ELR (cell line): ENCODE measurements at places on chromosomes 3 and 15.

- no peak for DNase-seq
These were observed 201.5 kb downstream of the OSBPL10 start for GRCh38 chr3:31779514-31779913.

DNA sequence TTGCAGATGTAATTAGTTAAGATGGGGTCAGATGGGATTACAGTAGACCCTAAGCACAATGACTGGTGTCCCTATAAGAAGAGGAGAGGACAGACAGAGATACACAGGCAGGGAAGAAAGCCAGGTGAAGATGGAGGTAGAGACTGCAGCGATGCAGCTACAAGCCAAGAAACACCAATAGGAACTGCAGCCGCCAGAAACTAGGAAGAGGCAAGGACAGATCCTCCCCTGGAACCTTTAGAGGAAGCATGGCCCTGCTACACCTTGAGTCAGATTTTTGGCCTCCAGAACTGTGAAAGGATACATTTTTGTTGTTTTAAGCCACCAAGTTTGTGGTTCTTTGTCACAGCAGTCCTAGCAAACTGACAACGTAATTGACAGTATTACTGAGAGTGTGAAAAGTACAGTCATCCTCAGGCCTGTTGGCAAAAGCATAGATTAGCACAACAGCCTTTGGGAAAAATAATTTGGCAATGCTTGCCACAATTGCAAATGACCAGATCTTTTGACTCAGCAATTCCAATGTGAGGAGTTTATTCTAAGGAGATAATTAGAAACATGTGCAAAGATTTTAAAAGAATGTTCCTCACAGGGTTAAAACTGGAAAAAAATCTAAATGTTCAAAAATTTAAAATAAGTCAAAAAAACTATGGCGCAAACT lies 82.6 kb upstream of the TJP1 start:
- DNase-seq, result no peak

DNA sequence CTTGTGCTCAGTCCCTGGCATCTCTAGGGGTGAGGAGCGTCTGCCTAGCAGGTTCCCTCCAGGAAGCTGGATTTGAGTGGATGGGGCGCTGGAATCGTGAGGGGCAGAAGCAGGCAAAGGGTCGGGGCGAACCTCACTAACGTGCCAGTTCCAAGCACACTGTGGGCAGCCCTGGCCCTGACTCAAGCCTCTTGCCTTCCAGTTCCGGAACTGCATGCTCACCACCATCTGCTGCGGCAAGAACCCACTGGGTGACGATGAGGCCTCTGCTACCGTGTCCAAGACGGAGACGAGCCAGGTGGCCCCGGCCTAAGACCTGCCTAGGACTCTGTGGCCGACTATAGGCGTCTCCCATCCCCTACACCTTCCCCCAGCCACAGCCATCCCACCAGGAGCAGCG lies 5.0 kb downstream of the RHO start:
- no peak for DNase-seq

- peak; percentile 42 for DNase-seq
These were observed 902 bp downstream of the P2RY13 start for GRCh38 chr3:151328298-151328995.

- no peak for DNase-seq
These were observed 10.3 kb downstream of the ACSBG1 start for GRCh38 chr15:78224023-78224411.

DNA sequence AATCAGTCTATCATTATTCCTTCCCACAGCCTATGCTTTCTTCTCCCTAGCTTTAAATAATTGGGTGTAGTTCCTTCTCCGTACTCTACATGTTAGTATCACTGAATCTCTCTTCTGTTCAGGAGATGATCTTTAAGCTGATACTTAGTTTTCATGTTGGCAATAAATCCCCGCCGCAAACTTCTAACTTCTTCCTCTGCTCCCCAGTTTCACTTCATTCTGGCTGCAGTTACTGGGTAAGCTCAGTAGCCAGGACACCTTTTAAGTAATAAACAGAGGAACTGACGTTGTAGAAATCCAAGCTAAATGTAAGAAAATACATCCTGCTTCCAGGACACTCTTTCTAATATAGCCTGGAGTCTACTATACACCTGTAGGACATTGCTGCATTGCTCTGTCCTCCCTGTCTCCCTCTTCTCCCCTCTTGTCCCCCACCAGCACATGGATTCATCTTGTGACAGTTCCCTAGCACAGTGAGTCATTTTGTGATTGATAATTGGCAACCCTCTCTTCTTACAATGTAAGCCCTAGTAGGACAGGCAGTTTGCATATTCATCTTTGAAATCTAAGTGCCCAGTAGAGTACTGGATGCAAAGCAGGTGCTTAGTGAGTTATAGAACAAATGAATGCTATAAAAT lies 598.2 kb downstream of the UNC13C start:
- DNase-seq, result no peak

DNA sequence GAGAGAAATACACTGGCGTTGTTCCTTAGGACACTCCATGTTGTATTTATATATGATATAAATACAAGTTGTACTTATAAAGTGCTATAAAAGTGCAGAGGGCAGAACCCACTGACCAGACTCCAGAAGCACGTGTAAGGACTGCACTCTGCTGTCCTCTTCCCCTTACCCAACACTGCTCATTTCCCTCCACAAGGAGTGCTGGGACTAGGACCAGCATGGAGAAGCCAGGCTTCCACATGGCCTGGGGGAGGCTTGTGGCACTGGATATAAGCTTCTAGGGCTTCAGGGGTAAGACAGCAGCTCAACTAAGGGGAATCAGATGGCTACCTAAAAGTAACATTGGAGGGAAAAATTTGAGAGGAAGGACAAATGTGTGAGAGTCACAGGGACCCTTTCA lies 556.9 kb downstream of the IGSF11 start:
- DNase-seq, result no peak

GRCh38 chr3:21785765-21786437 lies 34.9 kb upstream of the ZNF385D start:
- no peak for DNase-seq

DNA sequence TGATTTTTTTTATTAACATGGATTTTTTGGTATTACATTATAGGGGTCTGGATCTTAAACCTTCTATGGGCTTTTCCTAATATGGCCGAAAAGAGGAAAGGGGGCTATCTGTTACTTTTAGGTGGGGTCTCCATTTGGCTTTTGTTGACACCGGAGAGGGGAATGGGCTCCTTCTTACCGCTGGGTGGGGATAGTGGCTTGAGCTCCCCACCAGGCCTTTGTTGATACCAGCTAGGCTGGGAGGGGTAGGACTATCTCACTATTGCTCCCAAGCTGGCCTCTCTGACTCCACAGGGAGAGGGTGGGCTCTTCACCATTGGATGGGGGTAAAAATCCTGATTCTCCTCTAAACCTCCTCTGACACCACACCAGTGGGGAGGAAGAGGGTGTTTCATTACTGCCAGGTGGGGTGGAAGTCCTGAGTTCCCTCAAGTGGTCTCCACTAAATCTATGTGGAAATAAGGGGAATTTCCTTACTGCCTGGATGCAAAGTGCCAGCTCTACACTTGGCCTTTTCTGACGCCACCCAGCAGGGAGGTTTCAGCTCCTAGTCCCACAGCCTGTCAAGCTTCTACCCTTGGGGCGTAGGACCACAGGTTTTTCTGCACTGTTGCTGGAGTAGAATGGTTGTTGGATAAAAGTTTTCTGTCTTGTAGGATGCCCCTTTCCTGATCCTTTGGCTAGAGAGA lies 572.3 kb downstream of the MAGI1 start:
- no peak for DNase-seq

- DNase-seq, result no peak
These were observed 218.9 kb downstream of the SV2B start for GRCh38 chr15:91318931-91319330.

DNA sequence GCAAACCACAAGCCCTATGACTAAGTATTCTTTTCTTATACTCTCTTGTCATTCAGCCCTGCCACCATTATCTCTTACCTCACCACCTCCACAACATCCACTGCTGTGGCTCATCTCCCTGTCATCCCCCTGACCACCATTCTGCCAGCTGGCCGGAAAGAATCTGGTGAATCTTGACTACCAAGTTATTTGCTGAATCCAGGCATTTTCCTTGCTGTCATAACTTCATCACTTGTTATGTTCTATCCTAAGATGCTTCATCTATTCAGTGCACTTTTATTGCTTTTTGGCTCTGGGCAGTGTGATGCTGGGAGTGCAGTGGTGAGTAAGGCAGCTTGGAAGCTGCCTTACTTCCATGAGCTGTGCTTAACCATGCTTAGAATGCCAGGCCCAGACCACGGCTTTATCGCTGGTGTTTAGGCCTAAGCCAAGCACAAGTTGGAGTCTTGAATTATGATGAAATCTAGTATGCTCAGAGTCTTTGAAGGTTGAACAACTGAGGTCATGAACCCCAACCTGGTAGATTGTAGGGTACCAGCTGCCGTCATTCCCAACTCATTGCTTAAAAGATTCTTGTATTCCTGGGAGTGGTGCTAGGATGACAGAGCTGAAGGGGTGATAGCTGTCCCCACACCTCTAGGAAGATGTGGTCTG lies 27.0 kb upstream of the APH1B start:
- peak; percentile 98 for DNase-seq

- no peak for DNase-seq
These were observed 514.1 kb upstream of the ADAMTS9 start for GRCh38 chr3:65201926-65202325.

DNA sequence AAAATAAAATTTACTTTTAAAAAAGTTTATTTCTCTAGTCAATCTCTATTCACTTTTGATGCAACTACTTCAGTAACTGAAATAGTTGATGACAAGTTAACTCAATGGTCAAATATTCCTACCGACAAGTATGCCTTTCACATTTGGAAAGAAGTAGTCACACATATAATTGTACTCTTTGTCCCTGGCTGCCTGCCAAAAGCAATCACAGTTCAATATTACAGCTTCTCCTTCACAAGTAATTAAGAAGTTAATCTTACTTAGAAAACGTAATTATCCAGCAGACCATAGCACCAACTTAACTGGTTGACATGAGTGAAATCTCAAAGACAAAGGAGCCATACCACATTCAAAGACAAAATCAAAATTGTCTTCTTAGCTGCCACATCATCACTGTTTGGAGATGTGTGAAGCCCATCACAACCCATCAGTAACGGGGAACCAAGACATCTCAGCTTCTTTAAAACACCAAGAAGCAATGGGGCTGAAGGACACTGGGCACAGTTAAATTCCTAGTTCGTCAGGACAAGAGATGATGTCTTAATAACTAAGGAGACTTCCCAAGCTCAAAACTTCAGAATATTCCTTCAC lies 86.1 kb downstream of the PLCH1 start:
- no peak for DNase-seq

- DNase-seq, result no peak
These were observed 131.4 kb downstream of the NSMCE3 start for GRCh38 chr15:29138260-29138659.

GRCh38 chr3:59084583-59084982 lies 34.8 kb upstream of the CFAP20DC start:
- no peak for DNase-seq

DNA sequence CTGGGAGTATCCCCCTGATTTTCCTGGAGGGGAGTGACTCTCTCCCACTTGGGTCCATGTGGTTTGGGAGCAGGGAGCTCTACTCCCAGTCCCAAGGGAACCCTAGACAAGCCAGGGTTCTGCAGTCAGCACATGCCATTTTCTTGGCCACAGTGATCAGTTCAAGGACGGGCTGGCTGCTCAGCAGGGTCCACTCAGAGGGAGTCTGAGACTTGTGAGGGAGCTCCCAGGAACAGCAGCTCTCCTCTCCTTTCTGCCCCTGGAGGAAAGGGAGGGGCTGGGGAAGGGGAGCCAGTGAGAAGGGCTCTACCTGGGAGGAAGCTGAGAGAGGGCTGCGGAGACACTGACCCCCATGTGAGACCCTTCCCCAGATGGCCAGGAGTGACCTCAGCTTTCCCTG lies 29.1 kb upstream of the LMCD1 start:
- DNase-seq, result no peak

- peak; percentile 9 for DNase-seq
These were observed 34.6 kb downstream of the FMN1 start for GRCh38 chr15:33159726-33160453.

DNA sequence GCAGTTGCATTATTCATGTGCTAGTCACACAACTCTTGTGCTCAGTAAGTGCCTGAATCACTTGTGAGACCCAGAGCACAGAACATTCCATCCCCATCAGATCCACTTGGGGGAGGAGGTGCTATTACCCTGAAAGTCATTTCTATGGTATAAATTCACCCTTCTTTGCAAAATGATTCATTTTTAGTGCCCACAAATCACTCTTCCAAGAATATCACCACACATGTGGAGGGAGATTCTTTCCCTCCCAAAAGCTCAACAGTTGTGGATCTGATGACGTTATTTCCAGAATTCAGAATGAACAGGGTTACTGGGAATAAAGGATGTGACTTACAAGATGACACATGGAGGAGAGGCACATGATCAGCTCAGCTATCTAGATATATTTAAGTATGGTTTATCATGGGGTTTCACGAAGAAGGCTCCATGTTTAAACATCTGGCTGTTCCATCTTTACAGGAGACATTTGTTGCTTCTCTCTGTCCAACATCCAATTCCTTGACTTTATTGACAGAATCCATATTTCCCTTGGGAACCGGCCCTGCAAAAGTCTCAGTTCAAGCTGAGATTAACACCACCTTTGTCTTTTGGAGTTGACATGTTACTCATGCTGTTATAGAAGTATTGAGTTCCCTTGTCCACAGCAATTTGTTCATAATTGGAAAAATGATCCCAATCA lies 214.2 kb upstream of the PROK2 start:
- DNase-seq, result peak; percentile 92

- DNase-seq, result no peak
These were observed 267.9 kb downstream of the RPLP1 start for GRCh38 chr15:69720536-69720935.

DNA sequence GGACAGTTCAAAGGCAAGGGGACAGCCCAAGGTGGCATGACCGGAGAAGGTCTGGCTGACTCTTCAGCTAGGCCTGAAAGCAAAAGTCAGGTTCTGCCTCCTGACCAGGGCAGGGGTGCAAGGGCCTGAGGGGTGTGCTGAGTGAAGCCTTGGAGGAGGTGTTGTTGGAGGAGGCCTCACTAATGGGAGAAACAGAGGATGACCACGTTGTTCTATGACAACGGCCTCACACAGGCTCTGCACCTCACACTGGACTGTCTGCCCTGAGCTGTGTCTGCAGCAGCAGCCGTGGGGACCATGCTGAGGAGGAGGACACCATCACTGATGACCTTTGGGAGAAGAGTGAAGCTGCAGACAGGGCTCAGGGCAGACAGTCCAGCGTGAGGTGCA lies 116.9 kb upstream of the ABHD17C start:
- DNase-seq, result no peak

DNA sequence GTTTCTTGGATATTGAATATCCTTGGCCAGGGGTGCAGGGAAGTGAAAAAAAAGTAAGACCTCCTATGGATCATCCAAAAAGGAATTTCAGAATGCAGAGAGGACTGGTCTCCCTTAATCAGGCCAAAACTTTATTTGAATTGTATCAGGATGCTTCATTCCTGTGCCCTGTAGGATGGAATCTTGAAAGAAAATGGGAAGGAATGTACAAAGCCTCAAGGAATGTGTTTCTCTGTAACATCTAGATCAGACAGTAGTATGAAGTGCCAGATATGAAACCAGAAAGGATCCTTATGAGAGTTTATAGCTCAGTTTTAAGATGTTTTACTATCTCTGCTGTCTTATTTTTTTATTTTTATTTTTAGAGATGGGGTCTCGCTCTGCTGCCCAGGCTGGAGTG lies 6.5 kb upstream of the GSK3B start:
- DNase-seq, result no peak
